ENCODE measurements at places on chromosomes 4 and X. TPM values are rescaled to one million over a fixed set of nuclear protein-coding genes. Genes with fewer than 3 reads are reported as not detected.

Gene MAMLD1
- total RNA-seq, result 1.5 TPM

DNA sequence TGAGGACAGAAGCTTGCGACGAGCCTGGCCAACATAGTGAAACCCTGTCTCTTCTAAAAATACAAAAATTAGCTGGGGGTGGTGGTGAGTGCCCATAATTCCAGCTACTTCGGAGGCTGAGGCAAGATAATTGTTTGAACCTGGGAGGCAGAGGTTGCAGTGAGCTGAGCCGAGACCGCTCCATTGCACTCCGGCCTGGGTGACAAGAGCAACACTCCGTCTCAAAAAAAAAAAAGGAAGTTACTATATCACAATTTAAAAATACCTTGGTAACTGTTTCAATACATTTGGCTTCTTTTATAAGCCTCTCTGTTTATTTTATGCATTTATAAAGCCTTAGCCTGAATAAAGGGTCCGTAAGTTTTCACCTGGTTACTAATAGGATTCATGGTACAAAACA, 46.6 kb upstream of the CHRNA9 start:
- no peak for DNase-seq

Gene NEUROG2
- not detected for total RNA-seq

DNA sequence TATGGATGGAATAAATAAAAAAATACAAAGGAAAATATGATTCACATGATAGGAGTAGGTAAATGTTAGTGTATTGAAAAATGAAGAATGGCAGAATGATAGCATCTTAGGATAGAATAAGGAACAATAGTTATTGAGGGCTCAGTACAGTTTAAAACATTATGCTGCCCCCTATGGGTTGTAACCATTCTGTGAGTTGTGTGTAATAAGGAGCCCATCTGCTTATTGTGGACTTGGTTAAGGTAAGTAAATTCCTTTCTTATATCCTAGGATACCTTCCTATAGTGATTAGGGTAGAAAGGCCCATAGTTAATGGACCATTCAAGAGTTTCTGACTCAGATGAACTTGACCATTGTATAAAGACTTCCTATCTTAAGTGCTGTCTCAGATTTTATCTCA, 195.8 kb downstream of the PDHA2 start:
- no peak for DNase-seq

DNA sequence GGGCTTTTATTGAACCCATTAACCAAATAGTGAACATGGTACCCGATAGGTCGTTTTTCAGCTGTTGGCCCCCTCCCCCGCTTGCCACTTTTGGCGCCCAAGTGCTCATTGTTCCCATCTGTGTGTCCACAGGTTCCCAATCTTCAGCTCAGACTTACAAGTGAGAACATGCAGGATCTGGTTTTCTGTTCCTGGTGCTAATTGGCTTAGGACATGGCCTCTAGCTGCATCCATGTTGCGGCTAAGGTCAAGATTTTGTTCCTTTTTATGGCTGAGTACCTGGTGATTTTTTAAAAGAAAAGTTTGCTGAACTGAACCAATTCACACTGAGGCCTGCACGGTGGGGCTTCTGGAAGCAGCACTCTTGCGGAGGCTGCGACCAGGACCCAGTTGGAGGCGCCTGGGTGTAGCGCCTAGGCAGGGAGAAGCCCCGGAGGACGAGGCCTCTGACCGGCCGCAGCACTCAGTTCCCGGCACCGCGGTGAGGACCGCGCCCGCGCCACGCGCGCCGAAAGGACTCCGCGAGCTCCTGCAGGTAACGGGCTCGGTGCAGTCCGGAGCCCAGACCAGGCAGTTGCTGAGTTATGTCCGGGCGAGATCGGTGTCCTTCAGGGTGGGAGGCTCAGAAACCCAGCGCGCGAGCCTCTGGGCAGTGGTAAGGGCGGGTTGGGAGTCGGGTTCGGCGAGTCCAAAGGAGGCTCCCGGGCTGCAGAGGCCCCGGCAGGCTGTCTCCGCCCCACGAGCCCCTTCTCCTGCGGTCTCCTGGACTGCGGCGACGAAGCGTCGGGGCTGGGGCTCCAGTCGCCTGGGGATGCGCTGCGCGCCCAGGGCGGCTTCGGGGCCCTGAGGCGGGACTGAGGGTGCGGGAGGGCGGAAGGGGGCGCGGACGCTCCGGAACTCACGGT, 15.8 kb upstream of the SLC25A4 start:
- peak; percentile 50 for DNase-seq

Gene RAB41
- not detected for total RNA-seq

DNA sequence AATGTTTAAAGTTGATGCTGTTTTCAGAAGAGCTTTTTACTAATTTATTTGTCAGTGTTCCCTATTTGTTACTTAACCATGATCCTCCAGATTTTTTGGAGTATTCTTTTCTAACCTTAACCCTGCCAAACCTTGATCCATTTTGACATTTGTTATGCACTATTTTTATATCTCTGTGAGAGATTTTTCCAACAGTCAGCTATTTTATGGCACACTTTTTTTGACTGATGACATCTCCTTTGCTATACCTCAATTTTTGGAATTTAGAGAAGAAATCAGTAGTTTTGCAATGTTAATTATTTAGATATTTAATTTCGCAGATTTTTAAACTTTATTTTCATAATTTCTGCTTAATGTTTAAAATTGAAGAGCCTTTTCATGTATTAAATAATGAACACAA, 66.0 kb downstream of the CPEB2 start:
- DNase-seq, result no peak

DNA sequence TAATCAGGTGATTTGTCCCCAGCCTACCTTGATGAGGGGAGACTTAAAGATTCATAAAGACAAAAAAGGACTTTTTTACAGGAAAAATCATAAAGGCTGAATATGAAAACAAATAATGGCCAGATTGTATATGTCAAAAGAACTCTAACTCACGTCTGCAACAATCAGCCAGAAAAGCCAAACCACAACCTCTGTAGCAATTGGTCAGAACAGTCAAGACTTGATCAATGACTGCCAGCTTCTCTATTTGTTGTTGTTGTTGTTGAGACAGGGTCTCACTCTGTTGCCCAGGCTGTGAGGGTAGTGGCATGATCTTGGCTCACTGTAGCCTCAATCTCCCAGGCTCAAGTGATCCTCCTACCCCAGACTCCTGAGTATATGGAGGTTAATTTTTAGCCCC, 35.9 kb upstream of the PPA2 start:
- DNase-seq, result no peak

Gene PABPC1L2B
- not detected for total RNA-seq

GRCh38 chrX:144327495-144327894, 443.6 kb downstream of the UBE2NL start:
- DNase-seq, result no peak

DNA sequence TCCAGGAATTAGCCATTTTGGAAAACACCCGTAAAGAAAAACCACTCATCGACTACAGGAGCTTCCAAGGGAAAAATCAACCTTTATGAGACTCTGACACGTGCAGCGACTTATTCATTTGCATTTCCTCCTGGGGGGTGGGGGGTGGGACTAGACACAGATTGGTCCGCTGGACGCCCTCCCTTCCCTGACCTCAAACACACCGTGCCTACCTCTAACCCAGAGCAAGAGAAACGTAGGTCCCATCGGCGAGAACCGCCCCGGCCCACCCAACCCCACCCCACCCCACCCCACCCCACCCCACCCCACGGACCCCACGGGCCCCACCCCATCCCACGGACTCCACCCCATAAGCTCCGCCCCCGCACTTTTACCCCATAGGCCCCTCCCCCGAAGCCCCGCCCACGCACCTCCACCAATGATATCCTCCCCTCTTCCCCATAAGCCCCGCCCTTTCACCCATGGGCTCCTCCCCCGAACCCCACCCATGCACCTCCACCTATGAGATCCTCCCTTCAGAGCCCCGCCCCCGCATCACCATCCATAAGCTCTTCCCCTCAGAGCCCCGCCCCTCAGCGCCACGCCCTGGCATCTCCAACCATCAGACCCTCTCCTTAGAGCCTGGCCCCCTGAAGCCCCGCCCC, 1.1 kb downstream of the GTPBP6 start:
- no peak for DNase-seq

DNA sequence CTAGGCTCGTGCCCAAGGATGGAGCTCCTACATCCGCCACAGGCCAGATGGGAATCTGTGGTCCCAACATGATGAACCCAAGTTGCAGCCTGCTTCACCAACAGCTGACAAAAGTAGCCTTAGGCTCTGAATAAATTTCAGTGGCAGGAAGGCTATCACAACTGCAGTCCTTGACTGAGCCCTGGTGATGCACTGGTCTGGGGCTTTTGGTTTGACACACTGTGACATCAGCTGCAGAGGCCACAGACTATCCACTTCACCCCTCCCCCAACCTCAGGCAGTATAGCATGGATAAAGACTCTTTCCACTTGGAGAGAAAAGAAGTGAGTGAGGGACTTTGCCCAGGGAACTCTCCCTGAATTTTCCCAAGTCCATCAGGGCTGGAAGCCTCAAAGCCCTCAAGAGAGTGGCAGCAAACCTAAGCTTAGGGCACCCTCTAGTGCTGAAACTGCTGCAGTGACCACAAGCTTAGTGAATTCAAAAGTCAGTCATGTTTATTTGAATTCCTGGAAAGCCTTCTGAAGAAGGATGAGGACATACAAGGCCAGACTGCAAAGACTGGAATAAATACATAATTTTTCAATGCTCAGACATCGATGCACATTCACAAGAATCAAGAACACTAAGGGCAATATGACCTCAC, 135.0 kb upstream of the TENT5D start:
- DNase-seq, result no peak

DNA sequence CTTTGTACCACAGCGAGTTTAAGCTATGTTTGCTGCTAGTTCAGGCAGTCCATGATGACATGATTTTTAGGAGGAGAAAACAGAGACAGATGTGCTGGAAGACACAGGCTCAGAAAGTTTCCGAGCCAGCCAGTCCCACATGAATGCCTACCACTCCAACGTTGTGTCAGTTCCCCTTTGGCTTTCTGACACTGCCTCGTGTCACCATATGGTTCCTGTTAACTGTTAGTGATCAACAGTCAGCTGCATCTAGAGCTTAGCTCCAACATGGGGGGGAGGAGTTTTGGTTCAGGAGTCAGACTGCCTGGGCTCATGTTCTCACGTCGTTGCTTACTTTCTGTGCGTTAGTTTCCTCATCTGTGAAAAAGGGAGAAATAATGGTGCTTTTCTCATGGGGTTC, 343.7 kb downstream of the MID1IP1 start:
- DNase-seq, result no peak
